Right ventricle myocardium superior (tissue), 1 donor: ENCODE measurements at places on chromosomes 1 and 21. TPM values are rescaled to one million over a fixed set of nuclear protein-coding genes. Genes with fewer than 3 reads are reported as not detected.

The RIMKLA gene
- total RNA-seq = 7.6 TPM

The PNRC2 gene
- 74.2 TPM for total RNA-seq

The FBXO2 gene
- 2.3 TPM for total RNA-seq

The POU3F1 gene
- total RNA-seq = 0.16 TPM

The FCRL1 gene
- not detected for total RNA-seq

The SEMA4A gene
- 1.4 TPM for total RNA-seq

- peak; percentile 63 for DNase-seq
These were observed 96.7 kb upstream of the TRABD2B start for GRCh38 chr1:48093696-48094528.

DNA sequence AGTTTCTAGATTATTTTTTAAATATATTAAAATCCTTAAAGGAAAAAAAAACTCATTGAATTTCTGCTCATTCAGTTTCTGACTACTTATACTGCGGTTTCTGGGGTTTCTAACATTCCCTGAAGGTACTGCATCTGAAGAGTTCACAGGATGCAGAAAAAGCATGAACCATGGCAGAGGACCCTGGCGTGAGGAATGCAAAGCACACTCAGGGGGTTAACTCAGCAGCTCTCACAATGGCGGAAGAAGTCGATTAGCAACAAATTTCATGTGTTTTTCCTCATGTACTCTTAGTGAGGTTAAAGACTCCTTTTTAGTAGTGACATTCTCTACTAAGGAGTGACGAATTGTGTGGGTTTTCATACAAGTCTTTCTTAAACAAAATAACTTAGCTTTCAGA is 975.6 kb downstream of the NCAM2 start:
- no peak for DNase-seq

DNA sequence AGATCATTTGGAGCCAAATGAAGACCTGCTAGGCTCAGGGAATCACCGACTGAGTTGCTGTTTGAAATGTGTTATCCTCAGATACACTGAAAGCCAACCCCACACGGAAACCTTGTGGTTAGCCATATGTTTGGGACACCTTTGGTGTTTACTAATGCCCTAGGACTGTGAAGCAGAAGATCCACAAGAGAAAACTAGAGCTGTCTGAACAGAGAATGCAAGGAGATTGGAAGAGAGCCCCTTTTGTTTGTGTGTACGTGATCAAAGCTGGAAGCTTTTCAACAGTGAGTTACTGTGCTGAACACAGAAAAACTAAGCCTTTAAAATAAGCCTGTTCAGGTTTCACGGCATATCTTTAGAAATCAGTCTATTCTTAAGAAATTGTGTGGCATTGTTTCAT is 908.2 kb upstream of the ADGRL2 start:
- DNase-seq = no peak

DNA sequence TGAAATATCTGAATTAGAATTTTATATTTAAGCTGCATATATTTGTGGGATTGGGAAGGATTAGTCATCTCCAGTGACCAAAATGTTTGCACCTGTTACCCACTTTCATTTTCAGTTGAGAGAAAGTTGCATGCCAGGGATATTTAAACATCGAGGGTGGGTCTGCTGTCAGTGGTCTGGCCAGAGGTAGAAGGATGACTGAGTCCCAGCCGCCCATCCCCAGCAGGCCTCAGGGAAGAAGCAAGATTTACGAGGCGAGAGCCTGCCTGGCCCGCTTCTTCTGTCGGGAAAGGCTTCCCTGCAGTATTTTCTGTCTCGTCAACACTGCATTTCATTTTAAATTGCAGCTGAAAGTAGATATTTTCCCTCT is 1.4 kb upstream of the MAN1C1 start:
- no peak for DNase-seq
